ENCODE measurements at places on chromosomes 1 and 21.

DNA sequence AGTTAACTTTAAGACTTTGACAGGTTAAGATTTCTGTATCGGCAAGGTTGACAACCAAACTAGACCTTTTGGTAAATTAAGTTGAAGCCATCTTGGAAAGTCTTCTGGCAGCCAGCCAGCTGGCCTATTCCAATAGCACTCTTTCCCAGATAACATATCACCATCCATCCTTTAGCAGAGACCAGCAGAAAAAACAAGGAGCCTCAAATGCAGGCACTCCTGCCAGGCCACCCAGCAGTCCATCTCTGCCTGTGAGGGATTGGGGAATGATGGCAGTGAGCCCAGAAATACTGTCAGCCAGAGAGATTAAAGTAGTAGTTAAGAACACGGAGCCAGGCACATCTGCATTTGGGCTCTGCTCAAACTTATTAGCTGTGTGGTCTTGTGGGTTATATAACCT, 19.4 kb downstream of the ZBTB40 start:
- DNase-seq: no peak

- no peak for DNase-seq
These were observed 23.3 kb downstream of the SLC44A3 start for GRCh38 chr1:94843430-94843829.

DNA sequence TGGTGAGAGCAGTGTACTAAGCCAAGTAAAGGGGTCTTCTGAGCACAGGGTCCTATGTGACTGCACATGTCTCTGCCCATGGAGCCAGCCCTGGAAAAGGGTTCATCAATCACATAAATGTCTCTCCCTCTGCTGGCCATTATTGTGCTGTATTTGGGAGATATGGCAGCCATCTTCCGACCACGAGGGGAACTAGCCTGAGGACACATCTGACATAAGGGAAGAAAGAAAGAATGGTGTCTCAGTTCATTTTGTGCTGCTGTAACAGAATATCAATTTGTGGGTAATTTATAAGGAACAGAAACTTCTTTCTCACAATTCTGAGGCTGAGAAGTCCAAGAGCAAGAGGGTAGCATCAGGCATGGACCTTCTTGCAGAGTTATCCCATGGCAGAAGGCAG, 55.1 kb upstream of the GJA5 start:
- no peak for DNase-seq

DNA sequence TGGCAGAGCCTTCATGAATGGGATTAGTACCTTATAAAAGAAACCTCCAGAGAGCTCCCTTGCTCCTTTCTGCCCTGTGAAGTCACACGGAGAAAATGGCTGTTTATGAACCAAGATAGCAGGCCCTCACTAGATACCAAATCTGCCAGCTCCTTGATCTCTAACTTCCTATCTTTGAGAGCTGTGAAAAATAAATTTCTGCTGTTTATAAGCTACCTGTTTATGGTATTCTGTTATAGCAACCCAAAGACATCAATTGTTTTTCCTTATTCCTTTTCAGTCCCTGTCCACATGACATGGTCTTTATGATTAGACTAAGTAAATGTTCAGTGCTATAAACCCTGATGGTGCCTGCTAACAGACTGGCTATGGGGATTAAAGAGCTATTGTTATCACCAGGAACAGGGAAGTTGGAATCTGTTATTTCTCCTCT, 9.7 kb upstream of the STIL start:
- peak; percentile 63 for DNase-seq

- DNase-seq: peak; percentile 15
These were observed 253.8 kb downstream of the LTN1 start for GRCh38 chr21:28738882-28739281.

DNA sequence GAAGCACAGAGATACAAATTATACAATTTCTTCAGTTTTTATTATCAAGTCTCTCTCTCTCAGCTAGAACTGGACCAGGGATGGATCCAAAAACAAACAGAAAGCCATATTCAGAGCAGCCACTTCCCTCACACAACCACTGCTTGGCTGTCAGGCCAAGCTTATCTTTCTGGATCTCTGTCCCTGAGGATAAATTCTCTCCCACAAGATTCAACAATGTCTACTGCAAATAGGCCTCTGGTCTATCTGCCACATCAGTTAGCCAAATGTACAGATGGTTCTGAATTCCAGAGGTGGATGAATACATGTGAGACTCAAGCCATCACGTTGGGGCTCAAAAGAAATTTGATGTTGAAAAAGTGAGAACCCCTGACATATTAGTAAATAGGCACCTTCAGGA, 350.9 kb downstream of the LTN1 start:
- no peak for DNase-seq

DNA sequence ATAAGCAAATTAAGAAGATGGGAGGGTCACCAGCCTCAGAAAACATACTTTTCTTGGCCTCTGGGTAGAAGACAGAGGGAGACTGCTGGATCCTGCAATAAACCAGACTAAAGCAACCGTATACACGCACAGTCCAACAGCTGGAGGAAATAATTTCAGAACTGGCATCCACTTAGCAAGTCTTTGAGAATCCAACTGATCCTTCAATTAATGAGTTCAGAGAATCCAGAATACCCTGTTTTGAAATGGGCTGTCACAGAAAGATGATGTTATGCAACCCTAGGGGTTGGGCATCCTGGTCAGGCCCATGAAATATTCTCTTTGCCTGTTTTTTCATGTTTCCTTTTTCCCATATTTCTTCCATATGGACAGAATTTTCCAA, 134.0 kb upstream of the MAGI3 start:
- DNase-seq: no peak

DNA sequence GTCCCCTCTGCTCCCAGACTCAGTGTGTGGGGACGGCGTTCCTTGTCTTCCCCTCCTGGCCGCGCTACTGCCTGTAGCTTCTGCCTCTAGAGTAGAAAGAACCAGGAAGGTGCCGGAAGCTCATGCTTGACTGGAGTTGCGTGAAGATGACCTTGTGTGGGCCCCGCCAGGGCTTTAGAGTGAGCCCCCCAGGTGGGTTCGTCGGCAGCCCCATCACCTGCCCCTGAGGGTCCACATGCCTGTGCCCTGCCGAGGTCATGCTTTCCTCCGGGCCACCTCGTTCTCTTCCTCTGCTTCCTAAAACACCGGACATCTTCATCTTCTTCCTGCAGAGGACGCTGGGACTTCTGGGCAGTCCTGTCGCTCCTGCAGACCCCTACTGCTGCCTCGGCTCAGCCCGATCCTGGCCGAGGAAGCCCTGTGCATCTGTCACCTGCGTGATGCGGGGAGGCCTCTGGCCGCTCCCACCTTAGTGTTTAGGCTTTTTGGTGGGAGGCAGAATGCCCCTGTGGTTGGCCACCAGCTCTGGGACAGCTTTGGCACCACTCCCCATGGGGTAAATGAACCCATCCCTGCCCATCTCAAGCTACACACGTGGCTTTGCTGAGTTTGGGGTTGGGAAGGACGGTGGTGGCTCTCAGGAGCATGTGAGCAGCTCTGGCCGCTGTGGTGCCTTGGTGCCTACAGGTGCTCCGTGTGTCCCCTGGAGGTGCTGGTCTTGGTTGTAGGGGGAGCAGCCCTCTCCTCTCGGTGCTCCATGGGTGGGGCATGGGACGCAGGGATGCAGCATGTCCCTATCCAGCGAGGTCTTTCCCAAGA, 12.3 kb downstream of the OBSCN start:
- no peak for DNase-seq

- DNase-seq: no peak
These were observed 41.3 kb upstream of the PTGFRN start for GRCh38 chr1:116868385-116868784.

GRCh38 chr1:164087906-164088453, 471.0 kb upstream of the PBX1 start:
- DNase-seq: no peak

DNA sequence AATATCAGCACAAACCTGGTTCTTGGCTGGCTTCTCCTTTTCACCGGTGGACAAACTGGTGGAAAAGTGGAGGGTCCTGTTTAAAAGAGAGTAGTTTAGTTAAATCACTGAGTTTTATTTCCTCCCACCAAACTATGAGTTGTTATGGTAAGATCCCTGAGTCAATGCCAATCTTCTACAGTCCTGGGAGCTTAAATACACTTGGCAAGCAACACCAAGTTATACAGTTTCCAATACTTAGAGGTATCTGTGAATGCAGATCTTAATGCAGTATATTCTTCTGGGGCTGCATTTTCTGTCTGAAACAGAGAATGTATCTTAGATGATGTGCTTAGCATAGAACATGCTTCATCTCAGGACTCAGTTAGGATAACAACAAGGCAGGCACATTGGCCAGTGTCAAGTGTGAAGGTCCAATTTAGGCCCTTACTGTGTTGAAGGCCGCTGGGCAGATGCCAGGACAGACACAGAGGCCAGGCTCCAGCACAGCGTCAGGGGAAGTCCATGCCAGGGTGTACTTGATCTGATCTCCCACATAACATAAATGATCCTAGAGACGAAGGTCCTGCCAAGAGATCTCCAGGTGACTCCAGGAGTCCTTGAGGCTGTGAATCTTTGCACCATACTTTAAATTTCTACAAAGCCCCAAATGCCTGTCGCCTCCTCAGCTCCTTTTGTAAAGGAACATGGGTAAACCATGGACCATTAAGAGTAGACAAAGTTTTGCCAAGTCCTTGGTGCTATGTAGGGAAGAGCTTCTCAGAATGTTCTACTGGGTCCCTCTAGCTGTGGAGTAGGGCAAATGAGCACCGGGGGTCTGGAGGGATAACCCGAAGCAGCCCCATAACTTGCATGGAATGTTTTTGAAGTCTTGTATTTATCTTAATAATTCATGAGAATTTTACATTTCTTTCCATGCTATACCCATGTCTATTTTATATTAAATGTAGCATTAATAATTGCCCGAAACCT, 76.8 kb downstream of the KCNJ15 start:
- no peak for DNase-seq

DNA sequence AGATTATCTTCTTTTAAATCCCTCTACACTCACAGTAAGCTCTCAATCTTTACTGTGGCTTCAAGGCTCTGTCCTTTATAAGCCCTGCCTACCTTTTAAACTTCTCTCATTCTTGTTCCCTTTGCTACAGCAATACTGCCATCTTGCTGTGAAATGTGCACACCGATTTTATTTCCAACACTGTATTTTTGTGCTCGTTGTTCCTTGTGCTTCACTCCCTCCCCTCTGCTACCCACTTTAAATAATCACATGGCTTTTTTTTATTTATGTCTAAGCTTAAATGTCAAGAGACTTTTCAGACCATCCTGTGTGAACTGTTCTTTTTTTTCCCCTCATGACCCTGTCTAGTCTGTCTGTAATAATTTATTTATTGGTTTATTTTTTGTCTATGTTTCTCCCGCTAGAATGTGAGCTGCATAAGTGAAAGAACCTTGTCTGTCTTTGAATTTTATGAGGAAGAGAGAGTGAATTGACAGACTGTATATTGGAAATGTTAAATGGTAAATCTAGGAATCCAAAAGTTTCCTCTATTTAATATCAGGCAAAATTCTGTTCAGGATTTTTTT, 45.7 kb downstream of the ABCD3 start:
- peak; percentile 58 for DNase-seq

GRCh38 chr1:112934577-112934976, 21.4 kb downstream of the SLC16A1 start:
- no peak for DNase-seq

- peak; percentile 93 for DNase-seq
These were observed at the start of gene VPS72 for GRCh38 chr1:151189637-151190445. TSS of gene VPS72 (minus strand) at chr1:151190197. CDS start at chr1:151190121, 76 bp downstream.

DNA sequence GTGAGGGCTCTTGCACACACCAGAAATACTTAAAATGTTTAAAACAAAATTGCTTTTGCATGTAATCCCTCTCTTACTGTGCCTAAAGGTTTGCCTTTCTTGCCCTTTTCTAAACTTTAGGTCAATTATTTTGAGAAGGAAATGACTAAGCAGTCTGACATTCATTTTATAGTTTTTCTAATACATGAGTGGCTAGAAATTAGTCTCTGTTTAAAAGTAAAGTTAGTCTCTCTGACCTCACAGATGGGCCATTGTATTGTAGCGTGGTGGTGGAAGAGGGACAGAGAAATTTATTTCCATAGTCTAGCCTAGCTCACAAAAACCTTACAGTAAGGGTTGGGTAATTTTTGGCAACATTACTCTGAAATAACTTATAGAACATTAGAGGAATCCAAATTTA, 3.6 kb upstream of the COL11A1 start:
- no peak for DNase-seq

- DNase-seq: no peak
These were observed 3.0 kb downstream of the YARS1 start for GRCh38 chr1:32813941-32814739.

- DNase-seq: no peak
These were observed 26.9 kb upstream of the H6PD start for GRCh38 chr1:9207715-9208114.

GRCh38 chr1:222777977-222778376, 36.9 kb upstream of the DISP1 start:
- DNase-seq: no peak

GRCh38 chr1:91526496-91526895, 25.8 kb downstream of the CDC7 start:
- no peak for DNase-seq

- no peak for DNase-seq
These were observed 138.4 kb upstream of the TIAM1 start for GRCh38 chr21:31482460-31482859.

- DNase-seq: no peak
These were observed 67.3 kb downstream of the VCAM1 start for GRCh38 chr1:100786870-100787269.

DNA sequence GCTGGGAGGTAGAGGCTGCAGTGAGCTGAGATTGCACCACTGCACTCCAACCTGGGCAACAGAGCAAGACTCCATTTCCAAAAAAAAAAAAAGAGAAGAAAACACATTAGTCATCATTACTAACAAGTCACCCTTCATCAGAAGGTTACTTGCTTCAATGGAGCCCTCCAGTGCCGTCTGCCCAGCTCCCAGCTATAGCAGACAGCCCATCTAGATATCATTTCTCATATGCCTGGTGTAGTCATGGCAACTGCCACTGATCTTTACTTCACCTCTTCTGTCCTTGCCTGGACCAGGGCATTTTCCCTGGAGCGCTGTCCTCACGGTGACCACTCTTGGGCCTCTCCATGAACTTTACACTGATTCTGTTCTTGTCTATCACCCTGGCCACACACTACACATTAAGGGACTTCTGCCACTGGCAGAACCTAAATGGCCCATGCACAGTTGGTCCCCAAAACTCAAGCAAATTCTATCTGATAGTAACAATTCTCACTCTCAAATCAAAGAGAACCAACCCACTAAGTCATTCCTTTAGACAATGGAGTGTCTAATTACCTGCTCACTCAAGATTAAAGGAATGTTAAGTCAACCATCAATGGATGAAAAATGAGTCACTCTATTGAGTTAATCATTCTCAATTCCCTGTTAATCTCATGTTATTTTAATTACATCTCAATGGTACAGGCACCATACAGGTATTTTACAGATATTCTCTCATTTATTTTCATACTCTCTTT, 12.9 kb downstream of the GPA33 start:
- DNase-seq: no peak

GRCh38 chr1:226816576-226816975, 53.8 kb upstream of the PSEN2 start:
- no peak for DNase-seq

GRCh38 chr1:209839875-209840546, 12.2 kb downstream of the UTP25 start:
- no peak for DNase-seq
